GM12865 (cell line): ENCODE measurements at places on chromosomes 11 and 22.

GRCh38 chr22:44347549-44347948 lies 34.8 kb upstream of the SHISAL1 start:
- DNase-seq: no peak

DNA sequence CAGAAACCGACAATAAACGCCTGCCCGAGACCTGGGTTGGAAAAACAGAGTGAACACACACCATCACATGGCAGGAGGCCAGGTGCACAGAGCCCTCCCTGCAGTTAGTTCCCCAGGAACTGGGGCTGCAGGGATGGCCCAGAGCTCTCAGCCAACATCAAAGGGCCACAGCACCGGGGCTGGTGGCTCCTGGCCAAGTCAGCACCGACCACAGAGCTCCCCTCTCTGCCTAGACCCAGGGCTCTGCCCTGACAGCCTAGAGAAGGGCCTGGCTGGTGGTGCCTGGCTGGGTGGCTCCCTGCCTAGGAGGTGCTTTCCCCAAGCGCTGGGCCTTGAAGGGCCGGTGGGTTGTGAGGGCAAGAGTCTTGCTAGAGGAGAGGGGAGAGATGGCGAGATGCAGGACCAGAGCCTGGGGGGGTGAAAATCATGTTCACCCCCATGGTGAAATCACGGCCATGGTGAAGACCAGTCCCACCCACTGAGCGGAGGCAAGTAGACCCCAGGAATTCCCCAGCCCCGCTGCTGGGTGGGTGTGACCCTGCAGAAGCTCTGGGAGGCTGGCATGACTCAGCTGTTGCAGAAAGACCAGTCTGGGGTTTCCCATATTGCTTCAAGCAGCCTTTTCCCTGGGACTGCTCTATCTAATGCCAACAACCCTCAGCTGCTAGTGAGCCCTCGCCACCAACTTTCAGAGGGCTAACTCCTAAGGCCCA lies 7.2 kb upstream of the BID start:
- DNase-seq: peak; percentile 84

DNA sequence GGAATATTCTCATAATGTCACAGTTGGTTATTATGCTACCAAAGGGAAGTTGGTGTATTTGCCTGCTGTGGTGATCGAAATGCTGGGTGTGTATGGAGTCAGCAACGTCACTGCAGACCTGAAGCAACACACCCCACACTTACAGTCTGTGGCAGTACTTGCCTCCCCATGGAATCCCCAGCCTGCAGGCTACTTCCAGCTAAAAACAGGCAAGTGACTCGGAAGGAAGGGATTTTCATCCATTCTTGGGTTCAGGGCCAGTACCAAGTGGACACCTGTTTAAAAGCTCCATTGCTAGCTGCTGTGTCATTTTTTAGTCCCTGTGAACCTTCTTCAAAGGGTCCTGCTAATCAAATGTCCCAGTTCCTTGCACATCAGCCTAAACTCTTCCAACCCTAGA lies 149.6 kb downstream of the C11orf91 start:
- no peak for DNase-seq

GRCh38 chr11:15773476-15774387 lies 582.6 kb downstream of the SOX6 start:
- no peak for DNase-seq

DNA sequence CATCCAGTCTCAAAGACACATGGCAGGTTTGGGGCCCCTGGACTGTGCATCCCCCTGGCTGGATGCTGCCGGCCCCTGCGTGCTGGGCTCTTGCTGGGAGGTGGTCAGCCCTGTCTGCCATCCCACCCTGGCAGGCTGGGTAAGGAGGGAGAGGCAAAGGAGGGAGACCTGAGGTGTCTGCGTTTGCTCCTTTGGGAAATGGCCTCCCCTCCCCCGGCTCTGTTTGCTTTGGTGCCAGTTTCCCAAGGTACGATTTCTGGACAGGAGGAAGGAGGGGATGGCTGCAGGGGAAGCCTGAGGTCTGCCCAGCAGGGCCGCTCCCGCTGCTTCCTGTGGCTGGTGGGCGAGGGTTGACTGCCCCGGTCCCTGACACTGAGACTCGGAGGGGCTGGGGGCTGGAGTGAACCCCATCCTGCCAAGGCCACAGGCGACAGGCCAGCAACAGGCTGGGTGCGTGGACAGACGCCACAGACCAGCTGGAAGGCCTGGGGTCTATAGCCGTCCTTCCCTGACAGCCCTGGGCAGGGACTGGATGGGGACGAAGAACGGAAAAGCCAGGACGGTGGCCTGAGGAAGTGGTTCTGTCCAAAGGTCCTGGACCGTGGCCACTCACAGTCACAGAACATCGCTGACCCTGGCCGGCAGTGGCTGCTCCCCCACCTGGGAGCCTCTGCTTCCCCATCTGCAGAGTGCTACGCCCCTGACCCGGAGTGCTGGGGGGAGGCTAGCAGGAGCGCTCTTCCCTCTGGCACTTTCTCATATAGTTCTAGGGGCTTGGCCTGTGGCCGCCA lies 38.0 kb downstream of the OSBPL5 start:
- no peak for DNase-seq

GRCh38 chr22:44063462-44064371 lies 39.6 kb downstream of the PARVB start:
- DNase-seq: peak; percentile 87

GRCh38 chr11:66291706-66292542 lies at the start of gene TMEM151A:
TMEM151A (plus strand) TSS chr11:66291894; CDS start chr11:66292014, 120 bp downstream.
- no peak for DNase-seq
